ENCODE measurements at places on chromosomes 16 and 17. TPM values are rescaled to one million over a fixed set of nuclear protein-coding genes. Genes with fewer than 3 reads are reported as not detected.
A peak's percentile ranks its signal among the peaks of the same experiment; 100 is the strongest.

GRCh38 chr16:81445966-81446906 lies 1.6 kb downstream of the CMIP start:
- peak; percentile 71 for DNase-seq

- no peak for DNase-seq
Measured at GRCh38 chr17:31461227-31461810, 69.8 kb downstream of the RAB11FIP4 start.

GRCh38 chr17:66691644-66692420 lies 143.1 kb upstream of the CACNG5 start:
- no peak for DNase-seq

The CYBA gene
- total RNA-seq, result 162 TPM

The MSI2 gene
- total RNA-seq, result 25.9 TPM
